RPMI8226 (cell line): ENCODE measurements at places on chromosomes 3 and 15.
A peak's percentile ranks its signal among the peaks of the same experiment; 100 is the strongest.

DNA sequence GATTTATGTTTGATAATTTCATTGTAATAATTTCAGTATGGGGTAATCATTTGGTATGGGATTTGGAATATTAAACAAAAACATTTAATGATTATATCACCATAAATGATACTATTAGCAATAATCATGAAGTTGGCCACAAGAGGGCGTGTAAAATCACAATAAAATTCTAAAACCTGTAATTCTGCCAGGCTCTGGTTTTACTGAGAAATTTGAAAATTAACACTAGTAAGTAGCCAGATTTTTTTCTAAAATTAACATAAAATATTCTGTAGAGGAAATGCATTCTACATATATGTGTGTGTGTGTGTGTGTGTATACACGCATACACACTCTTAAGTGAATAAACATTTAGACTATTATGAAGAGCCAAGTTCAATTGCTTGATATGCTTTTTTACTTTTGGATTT lies 40.5 kb downstream of the FEZF2 start:
- peak; percentile 12 for DNase-seq

DNA sequence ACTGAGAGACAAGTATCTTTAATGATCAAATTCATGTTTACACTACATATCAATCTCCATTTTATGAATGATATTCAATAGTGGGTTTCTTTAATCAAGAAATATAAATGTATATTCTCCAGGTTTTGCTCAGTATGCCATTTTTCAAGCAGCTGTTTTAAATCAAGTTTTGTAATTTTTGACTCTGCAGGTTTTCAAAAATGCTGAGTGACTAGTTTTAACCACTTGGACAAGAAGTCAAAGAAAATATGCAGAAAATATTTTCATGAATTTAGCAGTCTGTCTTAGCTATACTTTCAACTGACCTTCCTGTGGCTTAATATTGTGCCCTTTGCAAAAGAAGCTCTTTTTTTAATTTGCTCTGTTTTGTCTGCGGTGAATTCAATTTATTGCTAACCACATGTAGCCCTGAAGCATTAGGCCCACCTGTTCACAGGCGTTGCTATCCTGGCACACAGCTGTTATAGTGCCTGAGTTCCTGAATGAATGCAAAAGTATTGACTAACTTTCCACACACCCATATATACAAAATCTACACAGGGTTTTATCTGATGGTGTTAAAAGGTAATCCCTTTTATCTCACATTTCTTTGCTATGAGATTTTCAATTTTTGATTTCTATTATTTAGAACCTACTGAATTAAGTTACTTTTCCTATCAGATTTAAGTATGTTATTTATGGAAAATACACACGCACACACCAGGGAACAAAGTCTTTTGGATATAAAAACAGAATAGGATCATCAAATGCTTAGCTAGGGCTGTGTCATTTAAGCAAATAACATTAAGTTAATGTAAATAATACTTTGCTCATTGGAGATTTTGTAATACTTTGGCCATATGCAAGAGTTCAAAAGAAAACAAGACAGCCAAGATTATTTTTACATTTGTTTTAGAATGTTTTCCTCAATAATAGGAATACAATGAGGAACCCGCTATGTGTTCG lies 1166.1 kb upstream of the GBE1 start:
- peak; percentile 76 for DNase-seq

GRCh38 chr15:62219799-62220198 lies 54.7 kb upstream of the C2CD4B start:
- no peak for DNase-seq

DNA sequence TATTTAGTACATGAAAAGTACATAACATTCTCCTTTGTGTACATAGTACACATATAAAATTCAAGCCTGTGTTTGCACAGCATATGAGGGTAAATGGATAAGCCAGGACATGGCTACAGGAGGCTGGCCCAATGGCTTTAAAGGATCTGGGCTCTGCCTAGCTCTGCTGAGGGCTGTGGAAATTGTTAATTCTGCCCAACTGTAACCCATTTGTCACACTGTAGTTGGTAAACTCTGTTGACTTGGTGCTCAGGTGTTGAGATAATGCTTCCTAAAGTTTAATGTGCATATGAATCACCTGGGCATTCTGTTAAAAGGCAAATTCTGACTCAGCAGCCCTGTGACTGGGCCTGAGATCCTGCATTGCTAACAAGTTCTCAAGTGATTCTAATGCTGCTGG lies 196.5 kb upstream of the ZPLD1 start:
- DNase-seq, result no peak

GRCh38 chr3:89504432-89504831 lies 397.0 kb downstream of the EPHA3 start:
- DNase-seq, result no peak

- DNase-seq, result peak; percentile 97
Measured at GRCh38 chr3:57983734-57984518, 24.3 kb upstream of the FLNB start.

- peak; percentile 8 for DNase-seq
Measured at GRCh38 chr3:117885011-117885441, 1149.6 kb downstream of the IGSF11 start.

DNA sequence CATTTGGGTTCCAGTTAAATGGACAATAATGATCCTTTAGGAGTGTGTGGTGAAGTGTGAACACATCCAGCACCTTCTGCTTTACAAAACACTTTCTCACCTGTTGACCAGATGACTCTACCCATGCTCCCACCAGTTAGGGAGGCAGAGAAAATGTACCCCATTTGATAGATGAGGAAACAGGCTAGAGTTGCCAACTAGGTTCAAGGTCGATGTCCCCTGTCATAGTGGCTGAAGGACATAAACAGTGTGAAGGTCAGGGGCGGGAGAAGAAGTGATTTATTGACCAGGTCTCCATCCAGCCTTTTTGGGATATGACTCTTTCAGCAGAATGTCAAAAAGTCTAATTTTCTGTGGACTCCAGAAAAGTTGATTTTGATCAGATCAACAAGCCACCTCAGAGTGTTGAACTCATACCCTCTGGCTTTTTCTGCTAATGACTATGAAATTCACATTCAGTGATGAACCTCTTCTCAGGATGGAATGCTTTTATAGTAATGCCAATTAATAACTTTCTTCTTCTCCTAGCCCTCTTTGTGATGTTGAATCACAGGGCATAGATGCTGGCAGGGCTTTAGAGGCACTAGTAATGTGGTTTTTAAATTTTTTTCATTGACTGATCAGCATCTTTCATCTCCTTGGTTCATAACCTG lies 57.5 kb downstream of the CPN2 start:
- DNase-seq, result no peak

- no peak for DNase-seq
Measured at GRCh38 chr15:65512807-65513416, 4.6 kb downstream of the DPP8 start.

DNA sequence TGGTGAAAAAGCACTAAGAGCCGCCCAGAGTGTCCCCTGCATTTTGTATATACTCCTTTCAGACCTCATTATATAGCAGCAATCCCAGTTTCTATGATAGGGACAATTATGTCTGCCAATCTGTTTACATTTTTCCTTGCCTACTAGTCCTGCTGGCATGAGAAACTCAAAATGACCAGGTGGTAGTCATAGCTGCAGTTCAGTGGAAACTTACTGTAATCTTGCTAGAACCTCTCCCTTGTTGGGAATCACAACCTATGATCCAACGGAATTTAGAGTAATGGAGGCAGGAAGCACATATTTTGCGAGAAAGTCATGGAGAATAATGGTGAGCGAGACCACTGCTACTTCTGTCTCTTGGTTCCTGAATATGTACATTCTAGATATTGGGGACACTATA lies 28.6 kb upstream of the MINAR1 start:
- no peak for DNase-seq

- DNase-seq, result no peak
Measured at GRCh38 chr3:133209871-133210550, 171.8 kb downstream of the TMEM108 start.

GRCh38 chr15:72562878-72563277 lies 88.7 kb downstream of the ARIH1 start:
- no peak for DNase-seq

GRCh38 chr15:89230277-89230676 lies 8.9 kb upstream of the RLBP1 start:
- no peak for DNase-seq

- DNase-seq, result no peak
Measured at GRCh38 chr15:77542491-77543001, 90.2 kb downstream of the LINGO1 start.

GRCh38 chr3:170027233-170028102 lies 10.3 kb upstream of the GPR160 start:
- no peak for DNase-seq

- DNase-seq, result peak; percentile 20
Measured at GRCh38 chr3:167184511-167184910, 195.6 kb downstream of the ZBBX start.

DNA sequence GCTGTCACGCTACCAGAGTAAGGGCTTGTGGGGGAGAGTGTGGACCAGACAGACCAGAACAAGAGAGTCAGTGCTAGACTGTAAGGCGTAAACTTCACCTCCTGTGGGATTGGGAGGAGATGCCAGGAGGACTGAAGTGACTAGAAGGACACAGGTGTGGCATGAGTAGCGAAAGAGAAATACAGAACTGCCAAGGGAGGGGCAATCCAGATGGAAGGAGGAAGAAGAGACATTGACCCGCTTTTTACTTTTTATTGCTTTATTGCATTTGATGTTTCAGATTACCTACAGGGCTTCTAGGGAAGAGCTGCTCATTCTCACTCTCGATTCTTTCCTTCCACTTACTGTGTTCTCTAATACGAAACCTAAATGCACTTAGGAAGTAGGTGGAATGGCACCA lies 2.1 kb downstream of the POGLUT1 start:
- no peak for DNase-seq

- no peak for DNase-seq
Measured at GRCh38 chr3:137148917-137149316, 191.1 kb downstream of the IL20RB start.

DNA sequence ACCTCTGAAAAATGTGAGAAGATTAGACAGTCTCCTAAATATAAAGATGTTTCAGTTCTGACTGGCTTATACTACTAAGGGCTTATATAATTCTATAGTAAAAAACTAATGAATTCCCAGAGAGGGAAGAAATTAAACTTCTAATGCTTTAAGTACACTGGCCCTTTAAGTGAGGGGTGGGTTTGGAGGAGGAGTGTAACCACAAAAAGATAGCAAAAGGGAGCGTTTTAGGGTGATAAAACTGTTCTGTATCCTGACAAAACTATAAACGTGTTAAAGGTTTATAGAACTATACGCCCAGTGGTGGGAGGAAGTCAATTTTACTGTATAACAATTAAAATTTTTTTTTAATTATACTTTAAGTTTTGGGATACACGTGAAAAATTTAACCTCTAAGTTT lies 45.8 kb downstream of the CEP152 start:
- no peak for DNase-seq

DNA sequence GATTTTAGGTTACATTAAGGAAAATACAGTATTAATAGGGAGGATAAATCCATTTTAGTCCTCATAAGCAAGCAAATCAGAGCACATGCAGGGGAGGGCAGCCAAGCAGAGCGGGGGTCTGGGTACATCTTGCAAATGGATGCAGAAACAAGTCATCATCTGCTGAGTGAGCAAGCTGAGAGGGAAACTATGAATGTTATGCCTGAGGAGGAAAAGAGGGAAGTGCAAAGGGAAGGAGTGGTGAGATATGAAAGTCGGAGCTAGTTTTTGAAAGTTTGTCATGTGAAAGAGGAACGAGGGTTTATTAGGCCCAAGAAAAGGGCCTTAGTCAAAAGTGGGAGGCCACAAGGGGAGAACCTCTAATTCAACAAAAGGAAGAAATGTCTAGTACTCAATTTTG lies 15.4 kb downstream of the PTX3 start:
- no peak for DNase-seq

DNA sequence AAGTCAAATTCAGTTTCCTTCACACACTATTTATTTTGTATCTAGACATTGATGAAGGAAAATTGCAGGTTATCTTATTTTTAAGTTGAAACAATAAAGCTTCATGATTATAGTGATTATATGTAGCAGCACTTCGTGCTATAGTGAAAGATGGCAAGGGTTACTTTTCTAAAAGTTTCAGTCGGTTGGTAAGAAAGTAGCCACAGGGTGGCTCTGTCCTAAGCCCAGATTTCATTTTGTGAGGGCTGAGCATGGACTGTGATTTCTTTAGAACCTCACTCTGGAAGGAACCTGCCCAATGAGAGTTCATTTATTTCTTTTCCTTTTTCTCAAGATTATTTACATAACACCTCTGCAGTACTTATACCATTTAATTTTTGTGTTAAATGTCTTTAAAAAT lies 66.5 kb downstream of the NME9 start:
- no peak for DNase-seq

GRCh38 chr3:47399531-47400270 lies 18.9 kb downstream of the PTPN23 start:
- DNase-seq, result no peak

- no peak for DNase-seq
Measured at GRCh38 chr3:126342211-126342610, 15.0 kb downstream of the KLF15 start.

- no peak for DNase-seq
Measured at GRCh38 chr15:37783290-37783689, 151.2 kb upstream of the TMCO5A start.

DNA sequence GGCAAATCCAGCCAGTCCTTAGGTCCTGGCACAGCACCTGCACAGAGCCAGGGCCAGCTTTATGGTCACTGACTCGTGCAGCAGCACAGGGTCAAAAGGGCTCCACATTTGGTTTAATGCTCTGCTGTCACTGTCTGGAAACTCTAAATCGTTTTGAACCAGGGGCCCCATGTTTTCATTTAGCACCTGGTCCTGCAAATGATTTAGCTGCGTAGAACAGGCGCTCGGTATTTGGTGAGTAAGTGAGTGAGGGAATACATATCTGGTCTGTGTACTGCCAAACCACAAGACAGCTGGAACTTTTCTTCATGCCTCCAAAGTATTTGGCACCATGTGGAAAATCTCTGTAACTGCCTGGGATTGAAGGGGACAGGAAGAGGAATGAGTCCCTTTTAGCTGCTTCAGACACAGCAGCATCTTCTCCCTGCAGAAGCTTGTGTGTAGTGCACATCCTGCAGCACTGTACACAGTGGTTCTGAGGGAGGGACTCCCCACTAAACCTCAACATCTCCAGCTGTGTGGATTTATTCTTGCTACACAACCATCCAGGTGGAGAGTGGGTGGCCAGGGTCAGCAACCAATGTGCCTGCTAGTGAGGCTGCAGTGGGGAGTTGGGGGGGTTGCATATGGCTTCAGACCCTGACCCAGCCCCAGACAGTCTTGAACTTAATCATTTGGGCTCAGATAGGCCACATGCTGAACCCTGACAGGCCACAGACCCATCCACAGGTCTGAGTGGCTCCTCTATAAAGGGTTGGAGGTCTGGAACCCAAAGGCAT lies 1.1 kb downstream of the SH2D7 start:
- DNase-seq, result no peak

DNA sequence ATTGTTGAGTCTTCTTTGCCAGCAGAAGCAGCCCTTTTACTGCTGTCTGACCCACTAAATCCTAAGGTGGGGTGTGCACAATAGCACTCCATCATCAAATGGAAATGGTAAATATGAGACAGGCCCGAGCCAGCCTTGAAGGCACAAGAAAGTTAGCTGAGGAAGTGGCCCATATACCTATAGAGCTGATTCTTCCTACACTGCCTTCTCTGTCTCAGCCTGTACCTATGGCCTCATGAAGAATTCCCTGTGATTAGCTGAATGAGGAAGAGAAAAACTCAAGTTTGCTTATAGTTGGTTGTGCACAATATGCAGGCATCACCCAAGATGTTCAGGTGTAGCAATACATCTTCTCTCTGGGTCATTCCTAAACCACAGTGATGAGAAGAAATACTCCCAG lies 31.7 kb upstream of the XCR1 start:
- DNase-seq, result no peak

- DNase-seq, result no peak
Measured at GRCh38 chr3:113243846-113244245, 32.5 kb downstream of the BOC start.
